ENCODE measurements at places on chromosomes 6 and 20.

DNA sequence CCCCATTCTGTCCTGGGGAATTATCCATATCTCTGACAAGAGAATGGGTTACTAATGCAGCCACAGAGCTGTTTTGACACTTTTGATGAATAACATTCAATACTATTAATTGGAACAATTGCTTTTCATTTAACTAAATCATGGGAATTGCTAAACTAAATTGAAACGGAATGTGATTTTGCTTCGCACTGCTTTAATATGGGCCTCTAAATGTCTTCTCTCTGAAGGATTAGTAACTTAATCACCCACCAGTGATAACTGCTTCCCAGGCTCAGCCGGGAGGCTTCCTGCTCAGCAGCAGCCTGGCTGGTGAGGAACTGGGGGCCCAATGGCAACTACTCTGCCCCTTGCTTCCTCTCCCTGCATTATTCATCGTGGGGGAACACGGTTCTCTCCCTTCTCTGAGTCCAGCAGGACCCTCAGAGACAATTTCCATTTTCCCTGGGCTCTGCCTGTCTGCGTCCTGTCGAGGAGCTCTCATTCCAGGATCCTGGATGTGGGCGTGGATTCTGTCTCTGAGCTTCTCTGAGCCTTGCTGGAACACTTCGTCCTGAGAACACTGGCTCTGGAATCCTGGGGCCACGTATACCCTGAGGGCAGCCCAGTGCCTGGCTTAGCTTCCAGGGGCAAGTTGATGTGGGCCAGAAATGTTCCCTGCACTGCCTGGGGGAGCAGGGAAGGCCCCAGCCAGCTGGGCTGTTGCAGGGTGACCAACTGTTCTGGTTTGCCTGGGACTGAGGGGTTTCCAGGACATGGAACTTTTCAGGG is 308.9 kb downstream of the DHX35 start:
- ATAC-seq: no peak

DNA sequence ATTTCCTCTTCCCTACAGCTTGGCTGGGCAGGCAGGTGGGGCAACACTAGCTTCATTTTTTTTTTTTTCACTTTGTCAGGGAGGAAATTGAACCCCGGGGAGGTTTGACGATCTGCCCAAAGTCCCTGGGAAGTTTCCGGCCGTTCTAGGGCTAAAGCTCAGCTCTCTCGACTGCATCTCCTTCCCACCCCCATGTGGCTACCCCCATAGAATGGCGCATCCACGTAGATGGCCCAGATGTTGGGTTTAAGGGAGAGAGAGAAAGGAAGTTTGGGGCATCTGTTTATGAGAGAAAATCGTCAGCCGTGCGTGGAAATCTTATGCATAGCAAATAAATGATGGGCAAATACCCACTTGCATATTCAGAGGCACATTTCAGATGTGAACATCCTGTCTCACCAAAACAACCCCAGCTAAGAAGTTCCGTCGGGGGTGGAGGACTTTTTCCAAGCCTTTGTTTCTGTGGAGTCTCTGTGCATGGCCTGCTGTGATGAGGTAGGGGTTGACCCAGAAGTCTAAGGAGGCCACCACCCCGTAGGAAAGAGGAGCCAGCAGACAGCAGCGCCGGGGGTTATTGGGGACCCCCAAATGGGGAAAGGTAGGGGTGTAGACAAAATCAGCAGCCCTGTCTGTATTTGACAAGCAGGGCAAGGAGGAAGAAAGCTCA is 40.5 kb upstream of the ZNF831 start:
- peak; percentile 74 for ATAC-seq

DNA sequence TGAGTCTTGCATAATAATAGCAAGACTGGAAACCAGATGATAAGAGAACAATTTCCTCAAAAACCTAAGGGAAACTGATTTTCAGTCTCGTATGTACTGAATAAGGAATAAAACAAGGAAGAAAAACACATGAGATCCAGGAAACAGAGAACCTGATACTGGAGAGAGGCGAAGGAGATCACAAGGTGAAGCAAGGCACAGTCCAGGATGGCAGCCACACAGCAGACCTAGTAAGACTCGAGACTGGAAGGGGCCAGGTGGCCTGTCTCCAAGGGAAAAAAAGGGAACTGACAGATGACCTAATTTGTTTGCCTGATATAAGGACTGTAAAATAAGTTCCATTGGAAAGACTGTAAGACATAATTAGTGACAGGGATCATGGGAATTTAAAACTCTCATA is 71.1 kb downstream of the TASP1 start:
- no peak for ATAC-seq

DNA sequence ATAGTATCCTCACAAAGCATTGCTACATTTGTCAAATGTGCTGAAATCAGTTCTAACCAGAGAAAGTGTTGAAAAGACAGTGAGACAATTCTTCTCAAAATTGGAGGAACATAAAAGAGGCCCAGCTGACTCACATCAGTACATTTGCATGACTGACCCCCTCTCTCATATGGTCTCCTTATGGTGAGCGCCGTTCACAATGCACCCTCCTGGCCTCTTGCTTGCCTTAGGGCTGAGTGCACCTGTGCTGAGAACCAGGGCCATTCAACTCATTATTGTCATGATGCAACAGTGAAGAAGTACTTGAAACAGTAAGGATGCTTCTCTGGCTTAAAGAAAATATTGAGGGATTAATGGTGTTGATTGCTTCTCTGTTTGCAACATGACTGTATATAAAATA is 375.2 kb upstream of the AGPAT4 start:
- no peak for ATAC-seq

DNA sequence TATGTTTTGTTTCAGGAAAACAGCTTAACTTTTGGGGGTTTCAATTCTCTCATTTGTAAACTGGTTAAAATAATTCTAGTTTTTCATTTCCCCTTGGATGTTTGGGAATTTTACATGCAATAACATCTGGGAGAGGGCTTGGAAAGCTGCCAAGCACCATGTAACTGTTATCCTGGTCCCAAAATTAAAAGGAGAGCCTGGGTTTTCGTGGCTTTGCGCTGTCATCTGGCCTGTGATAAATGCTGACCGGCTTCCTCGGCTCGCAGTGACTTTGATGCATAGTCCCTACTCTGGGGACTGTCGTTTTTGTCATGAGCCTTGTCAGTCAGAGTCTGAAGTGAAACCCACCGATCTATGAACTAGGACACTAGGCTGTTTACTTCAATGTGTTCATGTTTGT is 12.2 kb downstream of the SLC35F1 start:
- ATAC-seq: no peak

GRCh38 chr6:69918813-69919475 is 52.6 kb downstream of the COL19A1 start:
- no peak for ATAC-seq

DNA sequence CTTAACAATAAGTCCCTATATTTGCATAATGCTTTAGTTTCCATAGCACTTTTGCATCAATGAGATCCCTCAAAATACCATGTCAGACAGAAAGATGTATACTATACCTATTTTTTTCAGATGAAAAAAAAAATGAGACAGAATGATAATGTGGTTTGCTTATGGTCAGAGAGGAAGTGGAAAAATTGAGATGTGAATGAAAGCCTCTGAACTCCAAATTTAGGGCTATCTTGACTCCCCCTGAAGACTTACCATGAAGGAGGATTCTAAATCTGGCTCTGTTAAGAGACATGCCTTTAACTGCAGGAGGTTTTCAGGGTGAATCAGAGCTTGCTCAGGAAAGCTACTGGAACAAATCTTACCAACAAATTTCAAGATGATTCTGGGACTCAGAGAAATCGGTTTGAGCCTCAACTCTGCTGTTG is 176.2 kb downstream of the ISM1 start:
- ATAC-seq: no peak

All from stimulated activated memory B cell treated with anti-CD40 and anti-IgM and Interleukin-4, amounts not matched to agents 10 μg/mL and 1 μg/mL and 100 μg/mL, for 72 hours (primary cell).